Type B pancreatic cell (in vitro differentiated cells): ENCODE measurements at places on chromosomes 1 and 21. TPM values are rescaled to one million over a fixed set of nuclear protein-coding genes. Genes with fewer than 3 reads are reported as not detected.

GRCh38 chr1:60228041-60228491 is 154.5 kb upstream of the C1orf87 start:
- H3K27me3 ChIP-seq: peaks cover 19% of the 10 kb centered on the region
- H3K4me1 ChIP-seq: no peaks in the 10 kb centered on the region
- H3K27ac ChIP-seq: no peak overlapping the region
- no peaks in the 10 kb centered on the region for H3K36me3 ChIP-seq
- no peak overlapping the region for H3K4me3 ChIP-seq

- H3K4me3 ChIP-seq: no peak overlapping the region
- H3K27ac ChIP-seq: no peak overlapping the region
- peaks cover 10% of the 10 kb centered on the region for H3K4me1 ChIP-seq
- H3K27me3 ChIP-seq: peaks cover 52% of the 10 kb centered on the region
- H3K36me3 ChIP-seq: no peaks in the 10 kb centered on the region
- no peak for DNase-seq
Observed at GRCh38 chr1:205477759-205478247, 22.0 kb upstream of the BLACAT1 start.

DNA sequence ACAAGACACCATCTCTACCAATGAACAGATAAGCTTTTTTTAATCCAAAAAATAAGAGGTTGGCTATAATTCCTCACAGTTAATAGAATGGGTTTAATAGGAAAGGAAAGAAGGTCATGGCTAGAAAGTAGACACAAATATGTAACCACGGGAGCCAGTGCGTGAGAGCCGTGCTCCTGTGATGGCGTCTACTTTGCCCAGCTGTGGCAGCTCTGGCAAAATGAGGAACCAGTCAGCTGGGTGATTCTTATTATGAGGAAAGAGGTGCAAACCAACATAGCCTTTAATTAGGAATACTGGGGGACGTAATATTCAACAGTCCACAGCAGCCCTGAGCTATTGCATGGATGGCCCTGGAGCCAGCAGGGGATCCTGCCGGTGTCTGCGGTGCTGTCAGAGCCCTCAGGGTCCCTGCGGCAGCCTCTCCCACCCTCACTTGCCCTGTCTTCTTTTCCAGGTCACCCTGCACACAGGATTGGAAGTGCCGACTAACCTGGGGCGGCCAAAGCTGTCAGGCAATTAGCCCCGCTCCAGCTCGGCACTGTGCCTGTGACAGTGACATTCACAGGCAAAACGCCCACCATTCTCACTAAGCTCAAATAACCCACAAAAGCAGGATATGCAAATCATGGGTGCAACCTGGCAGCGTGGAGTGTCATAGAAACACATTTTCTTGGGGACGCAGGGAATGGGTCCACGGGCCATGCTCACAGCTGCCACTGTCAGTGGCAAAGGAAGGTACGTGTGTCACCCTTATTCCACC is 25.9 kb upstream of the GNPAT start:
- DNase-seq: no peak
- H3K27ac ChIP-seq: no peak overlapping the region
- no peak overlapping the region for H3K4me3 ChIP-seq
- peaks cover 26% of the 10 kb centered on the region for H3K27me3 ChIP-seq
- peaks cover 5% of the 10 kb centered on the region for H3K4me1 ChIP-seq
- H3K36me3 ChIP-seq: no peaks in the 10 kb centered on the region

Gene DEDD
- total RNA-seq: 31.3 and 41.0 TPM in 2 replicates
